ENCODE measurements at places on chromosomes 4 and X.
A peak's percentile ranks its signal among the peaks of the same experiment; 100 is the strongest.

DNA sequence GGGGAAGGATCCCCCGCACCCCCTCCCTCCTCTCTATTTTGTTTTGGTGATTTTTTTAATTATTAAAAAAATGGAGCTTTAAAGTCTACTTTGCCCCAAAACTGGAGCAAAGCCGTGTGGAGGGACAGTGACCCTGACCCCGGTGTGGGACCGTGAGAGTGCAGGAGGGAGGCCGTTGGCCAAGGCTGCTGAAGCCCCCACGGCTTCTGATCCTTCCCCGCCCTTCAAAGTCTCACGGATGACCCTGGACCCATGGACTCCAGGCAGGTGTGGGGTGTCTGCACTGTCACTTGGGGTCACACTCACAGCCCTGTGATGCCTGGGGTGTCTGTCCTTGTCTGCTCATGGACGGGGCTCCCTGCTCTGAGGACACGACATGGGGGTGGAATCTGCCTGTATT lies 133.3 kb downstream of the CPZ start:
- DNase-seq = no peak

DNA sequence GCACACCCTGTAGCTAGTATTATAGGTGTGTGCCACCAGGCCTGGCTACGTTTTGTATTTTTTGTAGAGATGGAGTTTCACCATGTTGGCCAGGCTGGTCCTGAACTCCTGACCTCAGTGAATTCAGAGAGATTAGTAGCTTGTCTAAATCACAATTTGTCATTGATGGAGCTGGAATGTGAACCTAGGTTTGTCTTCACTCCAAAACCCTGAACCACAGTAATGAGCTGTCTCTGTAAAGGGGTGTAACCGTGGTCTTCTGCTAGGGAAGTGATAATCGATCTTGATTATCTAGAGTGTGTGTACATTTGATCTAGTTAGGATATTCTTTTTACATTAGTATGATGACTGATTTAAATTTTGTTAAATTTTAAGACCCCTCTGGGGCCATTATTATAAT lies 8.3 kb downstream of the ARHGAP10 start:
- DNase-seq = peak; percentile 30

DNA sequence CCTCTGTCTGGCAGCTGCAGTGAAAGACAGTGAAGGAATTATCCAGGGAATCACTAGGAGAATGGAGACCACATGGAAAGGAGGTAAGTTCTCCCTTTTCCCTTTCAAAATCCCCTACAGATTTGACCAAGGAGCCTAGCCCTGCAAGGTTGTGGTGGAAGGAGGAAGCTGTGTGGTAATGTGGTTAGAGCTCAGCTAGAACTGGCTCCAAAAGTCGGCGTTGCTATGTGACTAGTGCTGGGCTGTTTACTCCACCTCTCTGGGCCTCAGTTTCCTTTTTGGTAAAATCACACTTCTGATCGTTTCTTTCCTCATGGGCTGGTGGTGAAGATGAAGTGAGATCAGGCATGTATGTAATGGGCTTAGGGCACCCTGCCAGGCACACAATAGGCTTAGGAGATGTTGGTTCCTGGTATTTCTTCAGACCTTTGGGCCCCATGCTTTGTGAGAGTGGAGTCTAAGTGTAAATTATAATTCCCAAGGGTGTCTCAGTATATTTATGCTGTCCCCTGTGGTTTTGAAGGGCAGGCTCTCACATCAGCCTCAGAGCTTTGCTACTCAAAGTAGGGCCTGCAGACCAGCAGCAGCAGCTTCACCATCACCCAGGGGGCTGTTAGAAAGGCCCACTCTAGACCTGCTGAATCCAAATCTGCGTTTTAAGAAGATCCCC lies 183.7 kb upstream of the BCOR start:
- DNase-seq = no peak

- DNase-seq = peak; percentile 16
Observed at GRCh38 chr4:104907074-104907649, 239.5 kb upstream of the TET2 start.

- no peak for DNase-seq
Observed at GRCh38 chr4:128663325-128663724, 146.2 kb upstream of the JADE1 start.

Data from LHCN-M2 (cell line).